Hematopoietic multipotent progenitor cell treated with erythropoietin and hydrocortisone succinate and interleukin-3 and kit ligand, for 8 days (in vitro differentiated cells): ENCODE measurements at places on chromosomes 1 and 21.

DNA sequence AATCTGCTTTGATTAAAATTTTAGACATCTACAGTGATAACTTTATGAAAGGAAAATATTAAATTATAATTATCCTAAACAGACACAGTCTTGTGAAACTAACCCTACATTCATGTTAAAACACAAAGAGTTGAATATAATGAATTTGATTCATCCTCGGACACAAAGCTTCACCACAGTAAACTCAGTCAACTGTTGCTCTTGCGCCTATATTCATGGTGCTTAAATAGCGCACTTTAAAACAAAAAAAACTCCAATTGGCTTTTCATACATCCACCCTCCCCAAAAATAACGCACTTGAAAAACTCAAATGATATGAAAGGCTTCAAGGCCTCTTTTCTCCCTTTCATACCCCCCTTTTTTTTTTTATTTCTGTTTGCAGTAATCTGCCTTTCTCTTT lies 260.3 kb downstream of the FAF1 start:
- no peak for DNase-seq

- peak; percentile 20 for DNase-seq
Observed at GRCh38 chr21:33406493-33406892, 3.3 kb downstream of the IFNGR2 start.

- DNase-seq = no peak
Observed at GRCh38 chr1:22331618-22332423, 119.8 kb upstream of the ZBTB40 start.

DNA sequence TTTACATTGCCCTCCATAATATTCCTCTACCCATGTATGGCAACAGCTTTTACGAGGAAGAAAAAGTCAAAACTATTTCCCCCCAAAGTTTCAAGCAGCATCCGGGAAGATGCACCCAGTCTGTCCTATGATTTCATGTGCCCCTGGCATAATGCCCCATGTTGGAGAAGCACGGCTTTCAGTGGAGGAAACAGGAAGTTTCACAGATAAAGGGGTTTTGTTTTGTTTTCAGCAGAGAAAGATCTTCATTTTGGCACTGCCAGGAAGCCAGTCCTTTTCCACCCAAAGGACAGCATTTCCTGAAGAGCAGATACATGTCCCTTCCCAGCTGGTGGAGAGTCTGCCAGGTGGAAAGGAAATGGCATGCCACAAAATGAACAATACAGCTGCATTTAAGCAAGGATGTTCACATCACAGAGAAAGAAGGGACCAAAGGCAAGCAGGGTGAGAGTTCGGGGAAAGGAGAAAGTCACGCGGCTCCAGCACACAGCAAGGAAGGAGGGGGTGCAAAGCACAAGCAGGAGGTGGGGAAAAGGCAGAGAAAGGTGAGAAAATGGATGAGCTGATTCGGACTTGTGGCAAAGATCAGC lies 95.3 kb upstream of the HIVEP3 start:
- DNase-seq = no peak

GRCh38 chr1:154749078-154749760 lies 120.9 kb downstream of the KCNN3 start:
- DNase-seq = peak; percentile 47

DNA sequence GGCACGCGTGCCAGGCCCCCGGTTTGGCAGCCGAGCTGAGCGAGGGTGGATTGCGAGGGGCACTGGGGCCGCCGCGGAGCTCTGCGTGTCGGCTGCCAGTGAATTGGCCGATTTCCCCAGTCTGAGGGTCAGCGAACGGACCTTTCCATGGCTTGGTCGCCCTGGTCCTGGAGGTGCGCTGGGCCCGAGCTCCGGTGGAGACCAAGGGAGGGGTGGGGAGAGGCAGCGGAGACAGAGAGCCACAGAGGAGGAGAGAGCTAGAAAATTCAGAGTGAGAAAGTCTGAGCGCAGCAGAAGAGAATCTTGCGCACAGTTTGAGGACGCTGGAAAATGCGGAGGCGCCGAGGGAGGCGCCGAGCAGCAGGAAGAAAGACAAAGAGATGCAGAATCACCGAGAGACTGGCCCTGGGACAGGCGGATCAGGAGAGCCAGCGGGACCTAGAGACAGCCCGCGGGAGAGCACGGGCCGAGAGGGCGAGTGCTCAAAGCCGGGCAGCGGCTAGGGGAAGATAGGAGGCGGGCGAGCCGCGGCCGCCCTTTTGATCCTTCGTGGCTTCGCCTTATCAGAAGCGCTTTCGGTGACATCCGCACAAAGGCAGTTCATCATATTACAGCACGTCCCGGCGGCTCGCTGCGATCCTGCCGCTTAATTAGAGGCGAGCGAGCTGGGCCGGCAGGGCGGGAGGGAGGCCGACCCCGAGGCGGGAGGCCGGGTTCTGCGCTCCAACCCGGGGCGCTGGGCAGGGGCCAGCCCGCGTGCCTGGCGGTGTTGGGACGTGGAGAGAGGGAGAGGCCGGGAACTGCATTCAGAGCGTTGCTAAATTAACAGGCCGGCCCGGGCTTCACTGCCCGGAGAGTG lies 12.7 kb downstream of the PAX7 start:
- DNase-seq = peak; percentile 59

- peak; percentile 75 for DNase-seq
Observed at GRCh38 chr1:197924516-197925123, 7.4 kb downstream of the LHX9 start.

DNA sequence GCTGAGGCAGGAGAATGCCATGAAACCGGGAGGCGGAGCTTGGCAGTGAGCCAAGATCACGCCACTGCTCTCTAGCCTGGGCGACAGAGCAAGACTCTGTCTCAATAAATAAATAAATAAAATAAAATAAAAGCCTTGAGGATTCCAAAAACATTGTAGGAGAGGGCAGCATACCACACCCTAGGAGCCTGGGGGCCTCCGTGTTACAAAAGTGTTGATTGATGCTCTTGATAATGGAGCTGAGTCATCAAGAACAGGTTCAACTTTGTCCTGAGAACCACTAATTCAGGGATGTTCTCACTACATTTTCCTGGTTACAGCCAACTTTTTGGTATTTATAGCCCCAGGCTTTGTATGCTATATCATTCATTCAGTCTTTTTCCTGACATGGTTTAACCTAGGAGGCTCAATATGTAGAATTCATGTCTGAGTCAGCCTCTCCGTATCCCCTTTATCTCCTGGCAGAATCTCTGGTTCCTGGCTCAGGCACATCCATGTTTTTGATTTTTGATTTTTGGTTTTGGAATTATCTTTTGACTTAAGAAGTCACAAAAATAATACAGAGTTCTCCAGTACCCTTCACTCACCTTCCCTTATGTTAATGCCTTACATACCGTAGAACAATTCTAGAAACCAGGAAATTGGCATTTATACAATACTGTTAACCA lies 69.4 kb downstream of the LRRC8D start:
- DNase-seq = peak; percentile 32

- peak; percentile 67 for DNase-seq
Observed at GRCh38 chr1:109823543-109824348, 60.0 kb upstream of the EPS8L3 start.

GRCh38 chr1:4702932-4703331 lies 48.5 kb downstream of the AJAP1 start:
- no peak for DNase-seq

GRCh38 chr1:59779949-59780348 lies 34.8 kb upstream of the HOOK1 start:
- DNase-seq = peak; percentile 45

- DNase-seq = no peak
Observed at GRCh38 chr21:39209334-39209688, 26.1 kb upstream of the PSMG1 start.

DNA sequence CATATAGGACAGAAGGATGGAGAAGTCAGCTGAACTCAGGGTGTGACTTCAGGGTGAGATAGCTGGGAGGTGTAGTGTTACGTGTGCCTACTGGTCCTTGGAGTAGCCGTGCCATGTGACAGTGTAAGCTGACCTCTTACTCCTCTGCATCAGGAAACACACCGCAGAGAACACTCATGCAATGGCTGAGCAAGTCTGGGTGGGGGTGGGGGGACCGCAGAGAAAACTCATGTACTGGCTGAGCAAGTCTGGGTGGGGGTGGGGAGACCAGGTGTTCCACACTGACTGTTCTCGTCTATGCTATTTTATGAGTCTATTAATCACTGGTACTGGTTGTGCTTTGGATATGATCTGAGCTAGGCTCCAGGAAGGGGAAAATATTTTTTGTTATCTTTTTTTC lies 233.1 kb downstream of the PAPPA2 start:
- DNase-seq = no peak

DNA sequence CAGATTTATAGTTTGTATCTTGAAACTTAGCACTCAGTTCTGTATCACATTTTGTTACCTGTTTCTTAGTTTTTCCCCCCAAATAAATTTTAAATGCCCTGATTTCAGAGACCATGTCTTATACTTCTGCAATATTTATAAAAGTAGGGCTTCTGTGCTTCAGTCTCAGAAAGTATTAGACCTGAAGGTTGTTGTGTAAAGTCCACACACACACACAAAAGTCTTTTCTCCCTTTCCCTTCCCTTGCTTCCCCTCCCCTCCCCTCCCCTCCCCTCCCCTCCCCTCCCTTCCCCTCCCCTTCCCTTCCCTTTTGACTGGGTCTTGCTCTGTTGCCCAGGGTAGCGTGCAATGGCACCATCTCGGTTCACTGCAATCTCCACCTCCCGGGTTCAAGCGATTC lies 41.0 kb upstream of the KCNK1 start:
- DNase-seq = no peak

DNA sequence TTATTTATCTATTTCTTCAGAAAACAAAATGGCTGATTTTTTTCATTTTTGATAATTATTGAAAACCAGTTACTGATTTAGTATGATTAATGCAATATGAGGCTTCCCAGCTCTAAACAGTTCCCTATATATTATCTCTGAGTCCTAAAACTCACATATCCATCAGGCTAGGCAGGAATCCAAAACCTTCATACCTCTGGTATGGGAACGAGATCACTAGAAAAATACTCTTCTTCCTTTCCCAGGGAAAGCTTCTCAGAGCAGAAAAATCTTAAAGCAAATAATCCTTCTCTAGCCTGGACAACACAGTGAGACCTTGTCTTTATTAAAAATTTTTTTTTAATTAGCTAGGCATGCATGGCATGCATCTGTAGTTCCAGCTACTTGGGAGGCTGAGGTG lies 42.5 kb downstream of the KDM5B start:
- no peak for DNase-seq

GRCh38 chr21:14589855-14590563 lies 43.9 kb upstream of the SAMSN1 start:
- DNase-seq = no peak

- DNase-seq = peak; percentile 57
Observed at GRCh38 chr1:168637350-168637991, 61.1 kb downstream of the XCL1 start.

- no peak for DNase-seq
Observed at GRCh38 chr1:90710579-90711536, 6.2 kb downstream of the BARHL2 start.

- no peak for DNase-seq
Observed at GRCh38 chr21:34039678-34040382, 33.5 kb upstream of the MRPS6 start.

DNA sequence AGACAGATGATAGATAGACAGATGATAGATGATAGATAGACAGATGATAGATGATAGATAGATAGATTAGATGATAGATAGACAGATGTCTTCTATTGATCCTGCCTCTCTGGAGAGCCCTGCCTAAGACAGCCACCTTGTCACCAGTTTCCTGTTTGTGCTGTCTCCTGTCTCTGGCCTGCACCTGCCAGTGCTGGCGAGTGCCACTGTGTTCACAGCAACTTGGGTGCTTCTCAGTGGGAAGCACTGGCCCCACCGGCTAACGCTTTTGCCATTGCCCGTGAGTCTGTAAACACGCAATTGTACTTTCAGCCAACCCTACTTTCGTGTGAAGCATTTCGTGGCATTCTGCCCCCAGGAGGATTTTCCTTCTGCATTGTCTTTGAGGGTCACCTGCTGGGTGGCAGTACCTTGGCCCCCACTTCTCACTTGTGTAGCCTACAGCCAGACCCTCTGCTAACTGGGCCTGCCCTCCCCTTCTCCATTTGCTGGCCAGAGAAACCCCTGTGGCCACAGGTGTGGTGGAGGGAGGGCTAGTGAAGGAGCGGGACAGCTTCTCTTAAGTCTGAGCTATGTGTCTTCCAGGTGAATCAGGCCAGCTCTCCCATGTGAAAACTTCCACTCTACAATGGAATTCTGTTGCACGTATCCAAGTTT lies 23.4 kb upstream of the PDE9A start:
- DNase-seq = no peak
